ENCODE measurements at places on chromosomes 7 and 10. TPM values are rescaled to one million over a fixed set of nuclear protein-coding genes. Genes with fewer than 3 reads are reported as not detected.

DNA sequence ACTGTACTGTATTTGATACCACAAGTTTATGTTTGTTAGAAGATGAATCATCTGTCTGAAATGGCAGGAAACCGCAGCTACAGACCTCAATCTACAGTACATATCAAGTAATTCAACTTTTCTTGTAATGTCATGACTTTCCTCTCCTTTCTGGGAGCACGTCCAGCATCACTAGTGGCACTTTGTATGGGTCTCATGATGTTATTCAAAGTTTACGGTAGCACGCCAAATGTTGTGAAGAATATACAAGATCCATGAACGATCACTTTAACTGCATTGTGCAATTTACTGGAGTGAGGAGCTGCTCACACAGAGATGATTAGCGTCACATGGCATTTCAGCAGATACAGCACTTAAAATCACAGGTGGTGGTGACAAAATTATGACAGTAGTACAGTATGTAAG lies 257.8 kb upstream of the GNAI1 start:
- H3K36me3 ChIP-seq, result no peaks in the 10 kb centered on the region
- no peak for DNase-seq
- H3K4me1 ChIP-seq, result no peaks in the 10 kb centered on the region
- no peak overlapping the region for H3K4me3 ChIP-seq

DNA sequence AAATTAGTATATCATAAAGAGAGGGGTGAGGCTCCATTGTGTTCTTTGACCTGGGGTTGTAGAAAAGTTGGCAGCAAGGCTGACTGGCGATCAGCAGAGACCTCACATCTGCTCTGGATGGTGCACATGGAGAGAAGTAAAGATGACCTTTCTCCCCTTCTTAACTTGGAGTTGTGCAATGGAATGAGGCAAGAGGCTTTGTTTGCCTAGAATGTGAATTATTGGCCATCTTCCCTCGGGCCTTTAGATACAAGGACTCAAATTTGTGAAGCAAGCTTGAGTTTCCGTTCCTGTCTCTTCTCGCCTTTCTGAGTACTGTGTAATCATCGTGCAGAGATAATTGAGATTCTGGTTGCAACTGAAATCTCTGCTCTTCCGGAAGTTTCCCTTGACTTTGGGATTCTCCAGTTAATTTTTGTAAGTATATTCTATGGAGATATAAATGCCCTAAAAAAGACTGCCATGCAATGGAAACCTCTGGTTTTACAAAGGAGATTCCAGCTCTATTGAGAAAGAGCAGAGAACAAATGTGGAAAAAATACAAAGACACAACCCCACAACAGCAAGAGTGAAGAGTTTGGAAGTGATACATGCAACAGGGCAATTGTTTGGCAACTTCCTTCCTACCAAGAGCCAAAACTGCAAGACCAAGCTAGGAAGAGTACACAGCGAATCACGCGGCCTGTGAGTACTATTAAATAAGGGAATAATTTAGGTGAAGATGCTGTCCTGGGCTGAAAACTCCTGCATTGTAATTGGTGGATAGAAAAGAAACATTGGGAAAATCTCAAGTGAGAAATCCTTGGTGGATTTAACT lies 542.3 kb upstream of the NRP1 start:
- DNase-seq, result no peak
- no peak overlapping the region for H3K27ac ChIP-seq
- no peaks in the 10 kb centered on the region for H3K4me1 ChIP-seq
- no peaks in the 10 kb centered on the region for H3K36me3 ChIP-seq
- H3K27me3 ChIP-seq, result no peaks in the 10 kb centered on the region

GRCh38 chr7:29502133-29502532 lies 61.5 kb upstream of the PRR15 start:
- peaks cover 8% of the 10 kb centered on the region for H3K4me1 ChIP-seq
- no peaks in the 10 kb centered on the region for H3K36me3 ChIP-seq
- no peak overlapping the region for H3K4me3 ChIP-seq
- no peaks in the 10 kb centered on the region for H3K27me3 ChIP-seq
- H3K27ac ChIP-seq, result no peak overlapping the region

DNA sequence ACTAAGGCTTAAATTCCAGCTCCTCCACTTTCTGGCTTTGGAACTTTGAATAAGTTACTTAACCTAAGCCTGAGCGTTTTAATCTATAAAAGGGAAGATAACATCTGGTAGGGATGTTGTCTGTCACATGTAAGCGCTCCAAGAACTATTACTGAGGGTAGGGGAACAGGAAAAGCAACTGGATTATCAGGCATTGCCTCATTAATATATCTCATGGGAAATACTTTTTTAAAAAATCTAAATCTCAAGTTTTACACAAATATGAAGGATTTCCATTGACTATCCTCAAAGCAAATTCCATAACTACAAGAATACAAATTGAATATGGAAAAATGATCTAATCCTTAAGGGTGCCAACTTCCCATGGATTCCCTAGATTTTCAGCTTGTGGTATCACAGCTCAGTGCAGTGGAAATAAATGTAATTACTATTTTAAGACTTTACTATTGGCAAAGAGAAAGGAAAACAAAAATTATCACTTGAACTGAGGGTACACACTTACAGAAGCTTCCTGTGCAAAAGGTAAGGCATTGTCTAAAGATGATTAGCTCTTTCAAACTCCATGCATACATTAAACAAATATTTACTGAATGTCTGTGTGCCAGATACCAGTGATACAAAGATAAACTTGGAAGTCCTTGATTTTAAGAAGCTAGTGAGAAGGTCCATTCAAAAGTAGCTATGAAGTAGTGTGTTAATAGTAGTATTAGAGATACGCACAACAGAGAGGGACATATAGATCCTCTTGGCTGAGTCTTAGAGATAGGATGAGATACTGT lies 38.4 kb downstream of the NT5C2 start:
- H3K27ac ChIP-seq, result peak overlapping the region; percentile 86
- no peaks in the 10 kb centered on the region for H3K27me3 ChIP-seq
- DNase-seq, result no peak
- H3K36me3 ChIP-seq, result no peaks in the 10 kb centered on the region
- H3K4me3 ChIP-seq, result no peak overlapping the region

DNA sequence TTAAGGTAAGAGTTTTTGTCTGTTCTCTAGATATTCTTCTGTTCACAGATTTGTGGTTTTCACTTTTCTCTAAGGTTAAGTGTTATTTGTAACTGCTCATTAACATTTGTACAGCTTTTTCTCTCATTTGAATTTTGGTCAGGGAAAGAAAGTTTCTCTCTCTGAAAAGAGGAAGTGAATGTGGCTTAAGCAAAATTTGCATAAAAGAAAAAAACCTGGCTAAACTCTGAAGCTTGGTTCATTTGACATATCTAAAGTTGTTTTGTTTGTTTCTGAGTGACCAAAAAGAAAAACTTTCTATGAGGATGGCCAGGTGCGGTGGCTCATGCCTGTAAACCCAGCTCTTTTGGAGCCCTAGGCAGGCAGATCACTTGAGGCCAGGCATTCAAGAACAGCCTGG lies 22.0 kb upstream of the SLC26A4 start:
- no peak overlapping the region for H3K4me3 ChIP-seq
- no peaks in the 10 kb centered on the region for H3K27me3 ChIP-seq
- DNase-seq, result no peak
- 0 out of 2 replicates have a peak, but pooled peaks cover 7% of the 10 kb centered on the region for H3K4me1 ChIP-seq
- no peaks in the 10 kb centered on the region for H3K36me3 ChIP-seq

DNA sequence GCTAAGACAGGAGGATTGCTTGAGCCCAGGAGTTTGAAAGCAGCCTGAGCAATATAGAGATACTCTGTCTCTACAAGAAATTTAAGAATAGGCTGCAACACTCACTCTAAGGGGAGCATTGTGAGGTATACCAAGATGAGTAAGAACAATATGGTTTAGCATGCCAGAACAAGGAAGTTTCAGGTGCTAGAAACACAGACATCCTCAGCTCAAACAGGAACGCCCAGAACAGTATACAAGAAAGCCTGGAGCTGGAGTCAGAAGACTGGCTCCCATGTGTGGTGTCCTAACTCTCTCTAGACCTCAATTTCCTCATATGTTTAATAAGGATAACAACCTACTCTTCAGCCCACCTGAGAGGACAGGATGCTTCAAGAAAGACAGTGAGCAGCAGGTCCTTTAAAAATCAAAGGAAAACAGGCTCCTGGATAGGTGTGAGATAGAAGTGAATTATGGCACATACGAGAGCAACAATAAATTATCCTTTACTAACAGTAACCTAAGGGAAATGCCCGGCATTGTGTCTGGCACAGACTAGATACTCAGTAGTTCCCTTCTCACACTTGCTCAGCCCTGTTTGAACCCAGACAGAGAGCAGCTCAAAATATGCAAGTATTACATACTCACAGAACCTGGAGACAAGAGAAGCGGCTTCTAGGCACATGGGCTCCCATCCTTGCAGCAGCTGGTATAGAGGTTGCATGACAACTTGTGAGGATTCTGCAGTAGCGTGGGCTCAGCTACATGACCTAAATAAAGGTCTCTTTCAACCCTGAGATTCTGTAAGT lies 45.4 kb downstream of the KAT6B start:
- no peaks in the 10 kb centered on the region for H3K36me3 ChIP-seq
- DNase-seq, result no peak
- no peak overlapping the region for H3K4me3 ChIP-seq
- H3K27me3 ChIP-seq, result no peaks in the 10 kb centered on the region

DNA sequence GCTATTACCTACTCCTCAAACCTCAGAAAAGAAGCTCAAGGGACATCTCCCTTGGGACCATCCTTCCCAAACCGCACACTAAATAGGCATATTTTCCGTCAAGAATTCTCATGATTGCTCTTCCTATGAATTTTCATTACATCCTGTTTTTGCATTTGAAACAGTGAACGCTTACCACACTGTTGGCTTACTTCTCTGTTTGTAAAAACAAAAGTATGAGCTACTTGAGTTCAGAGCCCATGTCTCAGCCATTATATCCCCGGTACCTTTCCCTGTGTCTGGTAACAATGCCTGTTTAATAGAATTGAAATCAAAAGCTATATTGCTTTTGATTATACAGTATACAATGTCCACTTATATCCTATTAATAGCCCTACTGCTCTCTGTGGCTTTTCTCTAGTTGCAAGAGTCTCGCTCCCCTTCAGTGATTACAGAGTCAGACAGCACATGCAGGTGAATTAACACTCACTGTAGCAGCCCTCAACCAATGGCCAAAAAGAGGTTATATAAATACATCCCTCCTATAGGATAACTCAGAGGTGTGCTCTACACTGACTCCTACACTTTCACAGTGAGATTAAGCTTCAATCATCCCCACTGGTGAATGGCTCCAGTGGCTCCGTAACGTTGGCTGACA lies 264.4 kb downstream of the SORCS1 start:
- no peaks in the 10 kb centered on the region for H3K27me3 ChIP-seq
- no peak overlapping the region for H3K4me3 ChIP-seq
- DNase-seq, result no peak
- H3K27ac ChIP-seq, result no peak overlapping the region

GRCh38 chr10:119541459-119542356 lies 811 bp downstream of the RGS10 start:
- H3K27ac ChIP-seq, result no peak overlapping the region
- H3K36me3 ChIP-seq, result no peaks in the 10 kb centered on the region
- peaks cover 61% of the 10 kb centered on the region for H3K27me3 ChIP-seq
- H3K4me1 ChIP-seq, result peaks cover 13% of the 10 kb centered on the region
- peak; percentile 49 for DNase-seq

- peaks cover 7% of the 10 kb centered on the region for H3K4me1 ChIP-seq
- DNase-seq, result no peak
- no peak overlapping the region for H3K4me3 ChIP-seq
Observed at GRCh38 chr10:106370751-106371150, 793.8 kb downstream of the SORCS1 start.

DNA sequence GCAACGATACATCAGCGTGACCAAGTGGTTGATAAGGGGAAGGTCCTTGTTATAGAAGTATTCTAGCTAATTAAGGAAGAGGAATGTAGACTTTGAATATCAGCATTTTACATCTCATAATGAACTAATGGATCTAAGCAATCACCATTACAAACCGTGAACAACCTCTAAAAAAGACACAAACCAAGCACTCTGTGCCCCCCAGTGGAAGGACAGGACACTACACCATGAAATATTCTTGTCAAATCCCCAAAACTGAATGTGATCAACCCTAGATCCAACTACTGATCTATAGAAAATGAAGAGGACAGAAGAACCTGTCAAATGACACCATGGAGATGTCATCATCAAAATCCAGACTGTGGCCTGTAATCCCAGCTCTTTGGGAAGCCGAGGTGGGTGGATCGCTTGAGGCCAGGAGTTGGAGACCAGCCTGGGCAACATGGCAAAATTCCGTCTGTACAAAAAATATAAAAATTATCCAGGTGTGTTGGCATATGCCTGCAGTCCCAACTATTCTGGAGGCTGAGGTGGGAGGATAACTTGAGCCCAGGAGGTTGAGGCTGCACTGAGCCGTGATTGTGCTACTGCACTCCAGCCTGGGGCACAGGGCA lies 111.3 kb upstream of the CARD11 start:
- H3K36me3 ChIP-seq, result no peaks in the 10 kb centered on the region
- peak; percentile 80 for DNase-seq
- H3K27me3 ChIP-seq, result no peaks in the 10 kb centered on the region

SH3PXD2A gene
- total RNA-seq, result 5.0 TPM

SPDYE11 gene
- total RNA-seq, result not detected

MSMB gene
- not detected for total RNA-seq

HSPA12A gene
- 5.2 TPM for total RNA-seq

Data from GM23338 (cell line).